ENCODE measurements at places on chromosomes 11 and 22.

DNA sequence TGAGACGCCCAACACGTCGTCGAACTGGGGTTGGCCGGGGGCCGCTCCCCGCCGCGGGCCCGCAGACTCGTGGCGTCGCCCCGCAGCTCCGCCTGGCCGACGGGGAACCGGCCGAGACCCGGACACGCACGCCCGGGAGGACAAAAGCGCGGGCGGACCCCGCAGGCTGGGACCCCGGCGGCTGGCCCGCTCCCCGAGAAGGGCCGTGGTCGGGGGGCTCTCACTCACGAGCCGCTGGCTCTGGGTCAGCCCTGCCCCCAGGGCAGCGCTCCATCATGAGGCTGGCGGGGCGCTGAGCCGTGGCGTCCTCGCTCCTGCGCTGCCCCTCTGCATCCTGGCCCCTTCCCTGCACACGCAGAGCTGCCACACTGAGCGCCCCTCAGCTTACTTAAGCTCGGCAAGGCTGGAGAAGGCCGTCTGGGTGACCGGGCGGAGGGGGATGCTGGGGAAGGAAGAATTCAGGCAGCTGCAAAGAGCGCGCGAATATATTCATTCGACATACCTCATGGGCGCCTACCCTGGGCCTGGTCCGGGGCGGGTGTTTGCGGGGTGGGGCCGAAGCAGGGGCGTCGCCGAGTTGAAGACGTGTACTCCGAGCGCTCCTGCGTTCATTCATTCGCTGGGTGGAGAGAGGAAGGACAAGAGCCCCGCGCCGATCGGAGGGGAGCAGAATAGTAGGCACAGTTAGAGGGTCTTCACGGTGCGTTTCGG, 579 bp upstream of the CYB5R2 start:
- no peak for DNase-seq

DNA sequence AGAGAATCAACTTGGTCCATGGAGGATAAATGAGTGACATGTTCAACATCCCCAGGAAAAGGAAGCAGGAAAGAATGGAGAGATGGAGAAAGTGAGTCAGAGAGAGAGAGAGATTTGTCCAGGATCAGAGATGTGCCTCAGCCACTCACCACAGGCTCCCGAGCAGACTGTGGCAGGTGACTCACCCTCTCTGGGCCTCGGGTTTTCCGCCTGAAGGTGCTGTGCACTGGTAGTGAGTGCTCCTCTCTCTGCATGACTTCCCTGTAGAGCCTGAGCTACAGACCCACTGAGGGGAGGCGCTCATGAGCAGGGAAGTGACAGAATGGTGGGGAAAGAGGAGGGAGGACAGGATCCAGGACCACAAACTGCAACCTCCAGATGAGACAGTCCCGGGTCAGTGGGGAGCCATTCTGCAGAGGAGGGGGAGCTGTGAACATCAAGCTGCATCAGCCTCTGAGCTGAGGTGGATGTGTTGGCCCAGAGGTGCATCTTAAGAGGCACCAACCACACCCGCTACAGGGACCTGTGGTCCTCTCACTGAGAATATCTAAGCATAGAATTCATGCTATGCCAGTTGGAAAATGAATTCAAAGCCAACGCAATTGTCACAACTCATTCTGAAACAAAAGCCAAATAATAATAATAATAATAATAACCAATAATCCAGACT, 433.4 kb downstream of the BRD1 start:
- no peak for DNase-seq

DNA sequence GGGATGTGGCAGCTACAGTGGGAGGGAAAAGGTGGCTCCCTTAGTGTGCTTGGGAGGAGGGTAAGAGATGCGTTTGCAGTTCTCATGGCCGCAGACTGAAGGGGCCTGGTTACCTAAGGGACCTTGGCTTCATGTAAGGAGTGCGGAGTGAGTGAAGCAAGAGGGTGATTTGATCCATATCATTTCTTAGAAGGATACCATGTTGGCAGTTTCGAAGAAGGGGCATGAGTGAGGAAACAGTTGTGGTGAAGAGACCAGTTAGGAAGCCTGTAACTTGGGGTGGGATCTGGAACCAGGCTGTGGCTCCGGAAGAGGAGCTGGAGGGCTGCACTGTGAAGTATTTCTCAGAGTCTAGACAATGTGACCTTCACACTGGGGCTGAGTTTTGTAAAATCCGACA, 45.0 kb downstream of the ST3GAL4 start:
- no peak for DNase-seq

GRCh38 chr11:72773291-72773690, 20.6 kb downstream of the STARD10 start:
- no peak for DNase-seq

DNA sequence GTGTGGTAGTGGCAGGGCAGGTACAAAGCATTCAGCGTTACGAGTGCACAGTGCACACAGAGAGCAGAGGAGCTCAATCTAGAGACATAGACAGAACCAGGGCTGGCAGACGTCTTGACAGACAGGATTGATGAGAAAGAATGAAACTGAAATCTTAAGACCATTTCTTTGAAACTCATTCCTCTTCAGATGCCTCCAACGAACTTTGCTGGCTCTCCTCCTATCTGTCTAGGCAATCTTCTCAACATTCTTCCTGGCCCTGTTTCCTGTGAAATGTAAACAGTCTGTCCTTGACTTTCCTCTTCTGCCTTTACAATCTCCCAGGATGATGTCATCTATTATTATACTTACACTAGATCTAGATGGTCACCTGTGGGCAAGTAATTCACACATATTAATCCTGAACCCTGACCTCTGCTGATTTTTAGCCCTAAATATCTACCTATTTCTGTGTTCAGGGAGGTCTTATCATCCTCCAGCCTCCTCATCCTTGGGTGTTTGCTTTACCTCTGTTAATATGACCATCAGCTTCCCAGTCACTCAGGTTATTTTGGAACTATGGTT, 119.5 kb downstream of the ENTHD1 start:
- no peak for DNase-seq

DNA sequence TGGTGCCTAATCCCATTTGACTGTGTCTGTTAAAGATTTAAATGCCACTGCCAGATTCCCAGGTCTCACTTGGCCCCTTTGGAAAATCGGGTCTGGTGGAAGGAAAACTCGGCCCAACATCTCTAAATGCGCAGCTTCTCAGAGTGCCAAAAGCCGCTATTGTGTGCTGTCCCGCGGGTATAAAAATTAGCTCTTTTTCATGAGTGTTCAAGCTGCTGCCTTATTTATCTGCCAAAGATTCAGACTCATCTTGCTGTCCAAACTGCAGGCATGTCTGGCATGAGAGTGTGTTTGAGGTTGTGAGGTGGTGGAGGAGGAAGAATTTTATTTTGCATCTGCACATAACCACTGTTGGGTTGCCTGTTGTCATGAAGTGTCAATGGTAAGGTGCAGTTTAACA, 91.4 kb downstream of the NELL1 start:
- DNase-seq, result no peak

GRCh38 chr11:117759305-117759704, 37.7 kb downstream of the DSCAML1 start:
- DNase-seq, result no peak

- no peak for DNase-seq
Measured at GRCh38 chr11:40030867-40031266, 1428.6 kb downstream of the LRRC4C start.

GRCh38 chr11:66002648-66003225, 434 bp downstream of the BANF1 start:
- DNase-seq, result no peak

DNA sequence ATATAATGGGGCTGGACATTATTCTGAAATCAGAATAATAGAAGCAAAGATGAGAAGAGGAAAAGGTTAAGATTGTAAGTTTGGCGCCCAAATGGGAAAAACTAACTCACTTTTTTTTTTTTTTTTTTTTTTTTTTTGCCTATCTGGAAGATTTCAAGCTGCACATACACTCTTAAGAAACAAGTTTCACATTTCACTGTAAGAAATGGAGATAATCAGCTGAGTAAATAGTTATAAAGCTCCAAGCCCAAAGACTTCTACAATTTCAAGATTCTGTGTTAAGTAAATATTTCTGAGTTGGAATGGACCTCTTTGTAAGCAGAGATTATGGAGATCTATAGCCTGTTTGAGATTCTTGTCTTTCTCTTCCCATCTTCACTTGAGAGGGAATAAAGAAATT, 140.0 kb downstream of the SLC17A6 start:
- DNase-seq, result no peak

Measured in T-helper 22 cell (primary cell).